Substantia nigra (tissue), 51 donors: ENCODE measurements at places on chromosomes 12 and 14.

DNA sequence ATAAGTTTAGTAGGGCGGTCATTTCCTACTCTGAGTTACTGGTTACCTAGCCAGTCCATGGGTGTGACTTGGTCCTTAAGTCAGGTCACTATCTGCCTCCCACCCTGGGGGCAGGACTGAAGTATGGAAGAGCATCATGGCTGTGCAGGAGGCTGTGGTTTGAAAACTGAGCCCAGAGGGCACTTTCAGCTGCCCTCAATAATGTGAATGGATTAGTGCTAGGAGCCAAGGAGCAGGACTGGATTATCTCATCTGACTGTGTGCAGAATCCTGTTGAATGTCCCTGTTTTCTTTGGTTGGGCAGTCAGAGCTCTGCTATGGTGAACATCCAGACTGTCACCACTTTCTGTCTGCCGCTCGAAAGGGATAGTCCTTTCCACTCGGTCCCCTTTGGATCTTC, 1.6 kb downstream of the ATXN7L3B start:
- DNase-seq, result no peak

- DNase-seq, result no peak
Observed at GRCh38 chr12:126107659-126108058, 1042.4 kb downstream of the AACS start.

DNA sequence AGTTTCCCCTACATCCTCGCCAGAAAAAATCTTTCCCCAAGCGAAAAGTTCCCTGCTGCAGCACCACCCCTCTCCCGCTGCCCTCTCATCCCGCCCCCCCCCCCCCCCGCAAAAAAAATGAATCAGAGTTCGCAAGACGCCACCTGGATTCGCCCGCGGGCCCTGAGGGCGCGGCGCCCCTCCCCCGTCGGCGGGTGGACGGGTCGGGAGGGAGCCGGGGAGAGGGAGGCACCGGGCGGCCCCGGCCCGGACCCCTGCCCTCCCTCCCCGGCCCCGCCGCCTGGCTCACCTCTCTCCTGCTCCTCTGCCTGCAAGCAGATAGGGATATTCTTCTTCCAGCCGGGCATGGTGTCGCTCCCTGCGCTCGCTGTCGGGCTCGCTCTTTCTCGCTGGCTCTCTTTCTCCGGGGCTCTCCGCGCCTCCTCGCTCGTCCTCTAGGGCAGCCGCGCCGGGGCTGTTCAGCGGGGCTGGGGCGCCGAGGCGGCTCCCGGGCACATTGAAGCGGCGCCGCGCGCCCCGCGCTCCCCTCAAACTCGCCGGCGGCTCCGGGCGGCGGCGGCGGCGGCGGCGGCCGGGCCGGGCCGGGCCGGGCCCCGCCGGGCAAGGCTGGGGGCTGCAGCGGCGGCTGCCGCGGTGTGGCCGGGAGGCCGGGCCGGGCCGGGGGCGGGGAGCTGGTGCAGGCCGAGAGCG, 200.3 kb upstream of the CAND1 start:
- no peak for DNase-seq

DNA sequence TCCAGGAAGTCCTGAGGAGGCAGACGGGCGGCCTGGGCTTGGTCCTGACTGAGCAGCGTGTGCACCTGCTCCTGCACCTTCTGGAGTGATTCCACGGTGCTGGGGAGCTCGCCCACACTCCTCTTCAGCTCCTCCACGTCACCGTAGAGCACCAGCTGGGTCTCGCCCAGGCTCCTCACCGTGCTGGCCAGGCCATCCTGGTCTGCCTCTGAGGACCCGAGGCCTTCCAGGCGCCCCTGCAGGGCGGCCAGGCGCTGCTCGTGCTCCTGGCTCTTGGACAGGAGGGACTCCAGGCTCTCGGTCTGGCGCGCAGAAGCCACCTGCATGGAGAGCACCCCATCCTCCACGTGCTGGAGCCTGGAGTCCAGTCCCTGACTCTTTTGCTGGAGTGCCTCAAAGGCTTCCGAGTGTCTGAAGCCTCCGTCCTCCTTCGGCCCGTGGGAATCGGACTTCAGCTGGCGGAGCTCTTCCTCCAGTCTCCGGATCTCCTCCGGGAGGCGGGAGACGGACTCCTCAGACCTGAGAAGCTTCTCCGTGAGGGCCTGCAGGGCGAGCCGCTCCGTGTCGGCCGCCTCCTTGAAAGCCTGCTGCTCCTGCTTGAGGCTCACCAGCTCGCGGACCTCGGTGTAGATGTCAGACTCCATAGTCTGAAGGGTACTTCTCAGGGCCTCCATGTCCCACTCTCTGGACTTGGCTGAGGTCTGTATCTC, 8.4 kb downstream of the CKAP4 start:
- DNase-seq, result no peak

GRCh38 chr12:34198924-34199323, 176.6 kb downstream of the ALG10 start:
- no peak for DNase-seq

DNA sequence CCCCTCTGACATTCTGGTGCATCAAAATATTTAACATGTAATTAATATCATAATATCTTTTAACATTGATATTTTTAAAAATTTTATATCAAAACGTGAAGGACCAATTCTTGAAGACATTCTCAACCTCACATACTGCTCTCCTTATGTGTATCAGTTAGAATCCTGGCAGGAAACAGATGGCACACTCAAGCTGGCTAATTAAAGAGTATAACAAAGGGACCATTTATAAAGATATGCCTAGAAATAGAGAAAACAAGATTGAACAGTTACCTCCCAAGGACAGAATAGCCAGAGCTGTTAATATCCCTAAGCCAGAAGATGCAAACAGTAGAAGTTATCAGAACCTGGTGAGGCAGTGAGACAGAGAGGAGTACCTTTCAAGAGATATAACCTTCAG, 368.7 kb downstream of the NELL2 start:
- DNase-seq, result no peak

DNA sequence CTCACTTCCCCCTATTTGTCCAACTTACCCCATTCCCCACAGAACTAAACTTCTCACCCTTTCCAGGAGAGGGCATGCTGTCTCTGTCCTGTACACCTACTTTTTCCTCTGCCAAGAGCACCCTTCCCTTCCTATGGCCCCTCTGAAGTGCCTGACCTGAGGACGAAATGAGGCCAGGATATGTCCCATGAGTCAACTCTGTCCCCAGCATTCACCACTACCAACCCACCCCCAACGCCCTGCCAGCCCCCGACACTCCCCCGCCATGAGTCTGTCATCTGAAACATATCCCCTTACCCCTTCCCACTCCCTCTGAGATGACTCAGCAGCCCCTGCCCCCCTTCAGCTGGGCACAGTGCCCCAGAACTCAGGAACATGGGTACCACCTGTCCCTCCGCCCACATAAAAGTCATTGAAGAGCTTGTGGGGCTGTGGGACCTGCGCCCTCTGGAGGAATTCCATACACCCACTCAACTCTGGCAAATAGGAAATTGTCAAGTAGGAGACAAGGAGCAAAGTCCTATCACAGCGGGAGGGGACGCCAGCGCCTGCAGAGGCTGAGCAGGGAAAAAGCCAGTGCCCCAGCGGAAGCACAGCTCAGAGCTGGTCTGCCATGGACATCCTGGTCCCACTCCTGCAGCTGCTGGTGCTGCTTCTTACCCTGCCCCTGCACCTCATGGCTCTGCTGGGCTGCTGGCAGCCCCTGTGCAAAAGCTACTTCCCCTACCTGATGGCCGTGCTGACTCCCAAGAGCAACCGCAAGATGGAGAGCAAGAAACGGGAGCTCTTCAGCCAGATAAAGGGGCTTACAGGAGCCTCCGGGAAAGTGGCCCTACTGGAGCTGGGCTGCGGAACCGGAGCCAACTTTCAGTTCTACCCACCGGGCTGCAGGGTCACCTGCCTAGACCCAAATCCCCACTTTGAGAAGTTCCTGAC, 26.3 kb downstream of the ITGA7 start:
- DNase-seq, result peak; percentile 21

GRCh38 chr12:91460469-91460868, 277.9 kb upstream of the DCN start:
- DNase-seq, result no peak

GRCh38 chr14:73888460-73888725, 1.7 kb downstream of the ZNF410 start:
- no peak for DNase-seq

DNA sequence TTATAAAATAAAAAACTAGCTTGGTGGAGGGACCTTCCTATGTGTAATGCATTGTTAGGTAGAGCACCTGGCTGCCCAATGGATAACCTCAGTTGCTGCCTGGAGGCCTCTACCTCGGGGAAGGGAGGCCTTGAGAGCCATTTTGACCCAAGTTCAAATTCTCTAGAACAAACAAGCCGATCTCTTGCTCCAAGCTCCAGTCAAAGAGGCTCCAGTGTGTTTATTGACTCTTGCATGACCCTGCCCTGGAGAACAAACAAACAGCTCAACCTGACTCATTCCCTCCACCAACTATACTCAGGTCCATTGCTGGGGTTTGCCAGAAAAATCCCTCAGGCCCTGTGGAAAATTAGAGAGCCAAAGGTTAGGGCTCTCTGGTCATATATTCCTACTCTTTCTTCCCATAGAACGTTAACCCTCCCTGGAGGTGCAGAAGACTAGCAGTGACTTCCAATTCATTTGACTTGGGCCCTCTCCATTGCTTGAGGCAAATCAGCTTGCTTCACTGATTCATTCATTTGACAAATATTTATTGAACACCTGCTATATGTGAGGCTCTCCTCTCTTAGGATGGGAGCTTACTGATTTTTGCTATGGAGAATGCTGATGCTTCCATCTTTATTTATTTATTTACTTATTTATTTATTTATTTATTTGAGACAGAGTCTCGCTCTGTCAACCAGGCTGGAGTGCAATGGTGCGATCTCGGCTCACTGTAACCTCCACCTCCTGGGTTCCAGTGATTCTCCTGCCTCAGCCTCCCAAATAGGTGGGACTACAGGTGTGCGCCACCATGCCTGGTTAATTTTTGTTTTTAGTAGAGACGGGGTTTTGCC, 73.7 kb upstream of the CISTR start:
- no peak for DNase-seq

GRCh38 chr12:48000878-48001504, 3.3 kb downstream of the COL2A1 start:
- DNase-seq, result no peak

DNA sequence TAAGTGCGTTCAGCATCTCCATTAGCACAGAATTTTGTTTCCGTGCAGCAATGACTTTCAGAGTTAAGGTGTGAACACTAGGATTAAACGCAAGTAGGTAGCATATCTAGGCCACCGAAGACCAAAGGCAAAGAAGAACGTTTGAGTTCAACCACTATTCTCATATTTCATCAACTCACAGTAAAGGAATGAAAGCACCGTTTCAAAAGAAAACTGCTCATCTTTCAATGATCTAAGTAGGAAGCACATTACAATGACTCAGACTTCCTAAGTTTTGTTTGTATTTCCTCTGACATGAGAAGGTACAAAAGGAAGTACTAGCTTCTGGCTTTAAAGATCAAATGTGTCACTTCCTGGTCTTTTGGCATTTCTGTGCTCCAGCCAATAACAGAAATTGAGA, 57.6 kb downstream of the ACADS start:
- DNase-seq, result no peak

GRCh38 chr12:120984351-120984898, 6.1 kb downstream of the HNF1A start:
- no peak for DNase-seq

GRCh38 chr12:121189619-121190155, 20.2 kb upstream of the P2RX4 start:
- no peak for DNase-seq

DNA sequence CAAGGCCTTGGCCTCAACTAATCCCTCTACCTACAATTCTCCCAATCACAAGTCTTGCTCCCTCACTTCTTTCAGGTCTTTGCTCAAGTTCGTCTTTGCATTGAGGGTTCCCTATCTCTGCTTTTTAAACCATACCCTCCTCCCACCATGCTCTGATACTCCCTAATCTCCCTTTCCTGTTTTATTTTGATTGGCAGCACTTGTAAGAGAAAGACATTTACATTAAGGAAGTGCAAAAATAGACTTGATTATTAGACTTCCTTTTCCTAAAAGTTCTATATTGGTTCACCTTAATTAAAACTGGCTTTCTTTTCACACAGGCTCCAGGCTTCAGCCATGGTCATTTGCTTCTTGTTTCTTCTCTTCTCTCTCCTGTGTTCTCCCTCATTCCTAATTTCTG, 18.3 kb upstream of the WIF1 start:
- no peak for DNase-seq

DNA sequence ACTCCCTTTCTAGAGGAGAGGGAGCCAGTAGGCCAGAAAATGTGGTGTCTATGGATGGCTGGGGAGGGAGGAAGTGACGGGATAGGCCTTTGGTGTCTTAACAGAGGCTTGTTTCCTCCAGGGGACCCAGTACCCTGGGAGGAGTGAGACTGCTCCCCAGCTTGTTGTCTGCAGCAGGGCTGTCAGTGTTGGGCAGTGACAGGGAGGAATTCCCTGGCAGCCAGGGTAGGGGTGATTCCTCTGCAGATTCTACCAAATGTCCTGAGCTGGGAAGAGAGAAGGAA, 64.0 kb downstream of the GALNT16 start:
- DNase-seq, result no peak

DNA sequence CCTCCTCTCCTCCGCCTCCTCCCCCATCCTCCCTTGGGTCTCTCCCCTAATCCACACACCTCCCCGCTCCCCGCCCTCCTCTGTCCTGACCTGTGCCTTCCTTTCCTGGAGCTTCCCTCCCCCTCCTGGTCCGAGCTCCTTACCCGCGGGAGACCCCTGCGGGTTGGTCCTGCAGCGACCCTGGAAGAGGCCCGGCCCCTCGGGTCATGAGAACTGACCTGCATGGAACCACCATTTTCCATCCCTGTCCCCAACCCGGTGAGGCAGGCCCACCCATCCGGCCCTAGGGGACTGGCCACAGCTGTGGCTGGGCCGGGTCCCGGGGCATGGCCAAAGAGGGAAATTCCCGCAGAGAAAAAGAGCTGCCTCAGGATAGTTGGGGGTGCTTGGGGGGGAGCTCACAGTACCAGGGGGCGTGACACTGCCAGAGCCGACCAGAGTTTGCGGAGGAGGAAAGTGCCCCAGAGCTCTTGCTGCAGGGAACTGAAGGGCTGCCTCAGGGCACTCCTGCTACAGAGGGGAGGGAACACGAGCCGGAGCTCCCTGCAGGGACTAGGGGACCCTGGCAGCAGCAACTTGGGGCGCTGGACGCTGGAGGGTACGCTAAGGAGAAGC, 613 bp downstream of the ARHGEF40 start:
- DNase-seq, result peak; percentile 59

DNA sequence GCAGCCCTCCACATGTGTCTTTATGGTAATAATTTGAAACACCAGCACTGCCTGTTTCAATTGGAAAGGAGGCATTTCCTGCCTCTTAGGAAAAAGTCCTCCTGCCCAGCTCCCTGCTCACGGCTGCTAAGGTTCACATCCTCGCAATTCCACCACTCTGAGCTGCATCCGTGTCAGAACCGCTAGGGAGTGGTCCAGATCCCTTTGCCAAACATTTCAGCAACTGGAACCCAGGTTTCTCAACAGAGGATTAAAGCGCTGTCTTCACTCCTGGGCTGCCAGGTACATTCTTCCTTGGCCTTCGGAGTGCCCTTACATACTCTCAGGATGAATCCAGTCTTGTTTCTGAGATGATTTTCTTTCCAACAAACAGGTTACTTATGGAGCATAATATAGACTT, 23.3 kb downstream of the C14orf132 start:
- no peak for DNase-seq

GRCh38 chr14:53153702-53154112, 584 bp upstream of the DDHD1 start:
- no peak for DNase-seq

GRCh38 chr12:95169368-95169767, 47.9 kb downstream of the FGD6 start:
- DNase-seq, result no peak

- DNase-seq, result no peak
Observed at GRCh38 chr14:97773598-97773997, 976.4 kb downstream of the VRK1 start.
